Fibroblast of skin of abdomen (primary cell): ENCODE measurements at places on chromosomes 3 and 15.

DNA sequence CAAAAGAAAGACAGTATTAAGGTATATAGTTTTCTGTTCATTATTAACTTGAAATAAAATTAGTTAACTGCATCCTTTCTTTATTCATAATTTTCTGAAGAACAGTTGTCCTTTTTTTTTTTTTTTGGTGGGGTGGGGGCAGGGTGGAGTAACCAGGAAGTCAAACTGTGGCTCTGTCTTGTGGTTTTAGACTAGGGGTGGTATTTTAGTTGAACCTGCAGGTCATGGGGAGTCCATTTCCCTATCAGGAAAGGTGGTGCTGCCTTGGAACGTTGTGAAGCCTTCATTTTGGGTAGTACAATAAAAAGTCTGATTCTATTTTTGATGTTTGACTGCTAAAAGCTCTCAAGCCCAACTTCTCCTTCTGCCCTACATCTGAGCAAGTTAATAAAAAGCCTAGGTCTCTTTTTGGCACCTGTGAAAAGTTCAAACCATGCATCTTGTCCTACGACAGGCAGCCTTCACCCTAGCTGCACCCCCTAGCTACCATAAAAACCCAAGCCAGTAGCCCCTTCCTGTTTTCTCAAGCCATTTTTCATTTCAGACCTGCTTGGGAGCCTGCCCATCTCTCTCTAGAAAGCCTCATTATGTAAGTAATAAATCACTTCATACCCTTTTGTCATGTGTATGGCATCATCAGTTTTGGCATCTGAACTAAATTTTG, 31.2 kb upstream of the RIOX2 start:
- no peak for DNase-seq

- DNase-seq = no peak
These were observed 74.0 kb upstream of the NMNAT3 start for GRCh38 chr3:139751789-139752188.

DNA sequence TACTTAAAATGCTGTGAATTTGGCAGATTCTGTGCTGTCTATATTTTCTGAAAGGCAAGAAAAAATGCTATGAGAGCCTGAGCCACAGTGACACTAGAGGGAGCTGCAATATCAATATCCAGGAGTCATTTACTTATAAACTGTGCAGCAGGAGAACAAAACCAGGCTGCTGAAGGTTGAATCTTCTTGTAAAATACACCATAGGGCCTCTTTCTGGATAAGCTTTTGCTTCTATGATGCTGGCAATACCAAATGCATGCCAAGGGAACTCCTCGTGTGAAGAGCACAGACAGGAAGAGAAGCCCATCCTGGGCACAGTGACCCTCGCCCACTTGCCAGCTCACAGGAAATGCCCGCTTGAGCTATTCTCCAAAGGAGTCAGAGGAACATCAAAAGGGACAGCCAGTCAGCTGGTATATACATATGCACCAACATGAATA, 48.0 kb upstream of the TSPAN3 start:
- peak; percentile 76 for DNase-seq

- DNase-seq = no peak
These were observed 14.7 kb downstream of the TM4SF4 start for GRCh38 chr3:149489060-149489690.

DNA sequence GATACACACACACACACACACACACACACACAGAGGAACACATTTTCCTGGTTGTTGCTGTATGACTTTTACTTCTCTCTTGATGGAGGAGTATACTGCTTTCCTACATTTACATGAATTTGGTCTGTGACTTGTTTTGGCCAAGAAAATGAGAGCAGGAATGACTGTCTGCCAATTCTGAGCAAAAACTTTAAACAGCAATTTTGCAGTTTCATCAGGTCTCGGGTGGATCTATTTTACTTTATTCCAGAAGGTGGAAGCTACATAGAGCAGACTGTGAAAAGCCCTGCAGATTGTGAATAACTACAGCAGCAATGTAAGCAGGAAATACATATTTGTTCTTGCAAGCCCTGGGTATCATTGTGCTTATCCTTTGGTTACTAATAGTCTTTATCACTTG, 1350.0 kb upstream of the EPHA6 start:
- DNase-seq = no peak

DNA sequence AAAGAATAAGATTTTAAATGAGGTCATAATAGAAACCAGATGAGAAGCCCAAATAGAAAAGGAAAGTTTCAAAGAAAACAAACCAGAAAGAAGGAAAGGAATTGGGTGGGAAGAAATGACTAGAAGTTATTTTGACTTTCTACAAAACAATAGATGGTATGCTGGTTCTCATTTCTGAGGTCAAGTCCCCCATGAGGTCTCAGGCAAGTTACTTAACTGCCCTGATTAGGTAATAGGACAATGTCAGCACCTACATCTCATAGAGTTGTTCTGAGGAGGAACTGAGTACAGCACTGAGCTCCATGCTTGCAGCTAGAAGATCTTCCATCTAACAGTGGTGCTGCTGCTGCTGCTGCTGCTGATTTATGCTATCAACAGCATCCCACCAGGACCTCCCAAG, 185.9 kb downstream of the ERC2 start:
- DNase-seq = no peak

DNA sequence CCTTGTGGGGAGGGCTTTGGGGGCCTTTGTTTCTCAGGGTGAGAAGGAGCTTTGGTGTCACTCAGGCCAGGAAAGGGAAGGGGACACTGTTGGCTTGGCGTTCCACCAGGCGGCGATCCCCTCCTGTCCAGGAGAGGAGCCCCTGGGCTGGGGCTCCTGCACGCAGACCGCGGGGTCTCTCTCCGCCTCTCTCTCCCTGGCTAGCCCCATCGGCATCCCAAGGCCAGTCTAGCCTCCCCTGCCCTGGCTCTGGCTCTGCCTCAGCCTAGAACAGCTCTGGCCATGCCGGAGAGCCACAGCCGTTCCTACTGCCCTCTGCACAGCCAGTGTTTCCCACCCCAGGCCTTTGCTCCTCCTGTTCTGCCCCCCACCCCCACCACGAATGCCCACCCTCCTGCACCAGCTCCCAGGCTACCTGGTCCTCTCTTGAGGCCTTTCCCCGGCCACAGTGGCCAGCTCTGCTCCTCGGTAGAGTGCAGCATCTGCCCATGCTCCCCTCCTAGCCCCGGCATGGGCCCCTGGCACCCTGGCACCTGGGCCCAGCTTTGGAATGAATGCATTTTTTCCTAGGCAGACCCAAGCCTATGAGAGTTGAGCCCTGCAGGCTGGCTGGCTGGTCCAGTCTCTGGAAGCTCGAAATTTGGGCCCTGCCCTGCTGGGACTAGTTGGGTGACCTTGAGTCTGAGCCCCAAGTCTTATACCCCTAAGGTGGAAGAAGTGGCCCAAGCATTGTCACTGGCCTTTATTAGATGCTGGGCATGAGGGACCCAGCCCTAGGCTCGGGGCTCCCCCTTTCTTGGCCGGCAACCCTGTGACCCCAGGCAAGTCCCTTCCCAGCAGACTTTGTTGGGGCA, 2.4 kb downstream of the PLXNA1 start:
- DNase-seq = no peak

DNA sequence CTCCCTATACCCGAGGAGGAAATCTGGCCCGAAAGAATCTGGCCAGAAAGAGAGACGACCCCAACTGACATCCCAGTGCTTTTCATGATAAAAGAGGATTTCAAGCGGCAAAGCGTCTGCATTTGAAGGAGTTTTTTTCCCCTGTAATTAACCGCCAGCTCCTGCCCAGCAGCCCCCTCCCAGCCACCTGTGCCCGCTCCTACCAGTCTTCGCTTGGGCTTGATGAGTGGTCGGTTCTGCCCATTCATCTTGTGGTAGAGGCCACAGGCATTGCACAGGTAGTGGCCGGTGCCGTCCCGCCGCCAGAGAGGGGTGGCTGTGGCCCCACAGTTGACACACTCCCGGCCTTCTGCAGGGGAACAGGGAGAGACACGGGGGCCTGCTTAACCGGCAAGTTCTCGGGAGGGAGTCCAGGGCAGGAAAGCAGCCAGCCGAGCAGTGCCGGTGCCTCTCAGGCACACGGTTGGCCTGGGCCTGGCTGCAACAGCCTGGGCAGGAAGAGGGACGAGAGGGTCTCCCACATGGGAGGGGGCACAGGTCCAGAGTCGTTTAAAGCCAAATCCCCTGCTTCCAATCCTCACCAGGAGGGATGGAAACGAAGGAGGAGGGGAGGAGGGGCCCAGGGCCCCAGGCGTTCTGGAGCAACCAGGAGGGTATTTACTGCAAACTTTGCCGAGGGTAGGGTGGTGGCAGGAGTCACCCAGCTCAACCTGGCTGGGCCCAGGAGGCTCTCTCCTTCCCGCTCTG, 9.2 kb downstream of the GATA2 start:
- no peak for DNase-seq

DNA sequence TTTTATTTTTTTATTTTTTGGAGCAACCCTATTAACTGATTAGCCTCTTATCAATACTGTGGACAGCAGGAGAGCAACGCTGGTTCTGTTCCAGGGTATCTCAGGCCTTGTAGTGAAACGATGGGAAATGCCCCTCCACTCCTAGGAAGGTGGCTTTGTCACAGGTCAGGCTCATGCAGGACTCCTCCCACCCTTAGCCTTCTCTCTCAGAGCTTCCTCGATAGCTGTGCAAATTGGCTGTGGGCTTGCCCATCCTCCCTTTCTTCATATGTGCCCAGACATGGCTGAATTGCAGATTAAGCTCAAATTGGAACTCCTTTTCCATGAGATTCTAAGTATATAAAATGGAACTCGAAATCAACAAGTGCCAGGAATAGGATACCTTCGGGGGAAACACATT, 38.5 kb downstream of the TMEM41A start:
- DNase-seq = no peak

GRCh38 chr3:186121968-186122367, 13.1 kb upstream of the ETV5 start:
- DNase-seq = no peak

DNA sequence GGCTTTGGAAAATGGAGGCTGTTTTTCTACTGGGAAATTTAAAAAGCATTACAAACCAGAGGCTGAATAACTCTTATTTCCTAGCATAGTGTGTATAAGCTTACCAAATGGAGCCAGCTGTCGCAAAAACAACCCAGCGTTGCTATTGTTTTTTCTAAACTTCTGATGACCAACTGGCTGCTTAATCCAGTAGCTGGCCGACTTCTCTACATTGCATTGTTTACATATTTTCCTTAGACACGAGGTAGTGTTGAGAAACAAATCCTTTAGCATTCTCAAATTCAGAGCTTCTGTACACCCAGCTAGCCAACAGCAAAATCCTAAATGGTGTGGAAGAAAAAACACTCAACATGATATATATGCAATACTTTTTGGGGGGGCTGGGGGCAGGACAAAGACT, 161.0 kb upstream of the ADAMTS9 start:
- no peak for DNase-seq

GRCh38 chr3:184485906-184486305, 75.7 kb upstream of the EPHB3 start:
- no peak for DNase-seq

DNA sequence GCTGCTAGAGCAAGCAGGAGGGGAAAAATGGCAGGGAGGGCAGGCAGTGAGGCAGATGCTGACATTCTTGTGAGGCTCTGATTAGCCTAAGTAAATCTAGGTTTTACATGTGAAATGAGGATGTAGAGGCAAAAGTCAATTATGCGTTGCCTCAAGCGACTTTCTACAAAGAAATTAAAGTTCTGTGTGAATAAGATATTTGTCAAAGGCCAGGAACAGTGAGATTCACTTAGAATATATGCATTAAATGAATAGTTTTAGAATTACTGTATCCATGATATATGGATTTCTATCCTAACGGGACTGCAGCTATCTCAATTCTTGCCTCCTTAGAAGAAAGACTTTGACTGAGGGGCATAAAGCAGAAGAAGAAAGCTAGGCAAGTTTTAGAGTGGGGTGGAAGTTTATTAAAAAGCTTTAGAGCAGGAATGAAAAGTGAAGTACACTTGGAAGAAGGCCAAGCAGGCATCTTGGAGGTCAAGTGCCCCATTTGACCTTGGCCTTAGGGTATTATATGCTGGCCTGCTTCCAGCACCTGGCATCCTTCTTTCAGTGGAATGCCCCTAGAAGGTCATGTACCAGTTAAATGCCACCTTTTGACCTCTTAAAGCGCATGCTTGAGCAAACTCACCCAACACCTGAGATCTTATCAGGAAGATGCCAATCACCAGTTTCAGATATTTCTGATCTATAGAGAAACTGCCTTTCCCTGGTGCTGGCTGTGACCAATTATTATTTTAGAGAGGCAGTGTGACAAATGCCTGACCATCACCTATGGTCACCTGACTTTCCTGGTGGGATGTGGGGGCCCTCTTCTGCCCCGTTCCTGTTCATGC, 38.2 kb downstream of the OSTN start:
- DNase-seq = no peak

DNA sequence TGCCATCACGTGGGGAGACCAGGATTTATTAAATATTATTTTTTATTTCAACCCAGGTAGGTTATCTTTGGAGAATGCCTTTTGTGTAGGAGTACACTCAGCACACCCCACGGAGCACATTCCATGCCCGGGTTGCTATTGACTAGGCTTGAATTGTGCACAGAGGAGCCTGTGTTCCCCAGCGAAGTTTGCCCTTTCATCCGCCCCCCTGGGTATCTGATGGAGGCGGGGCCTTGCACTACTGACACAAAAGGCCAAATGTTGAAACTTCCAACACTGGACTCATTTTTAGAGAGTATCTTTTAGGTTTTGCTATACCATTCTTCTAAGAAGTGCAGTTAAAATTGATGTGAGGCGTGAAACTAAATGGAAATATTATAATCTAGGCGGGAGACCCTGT, 39.3 kb upstream of the PPP4R2 start:
- no peak for DNase-seq

- peak; percentile 52 for DNase-seq
These were observed 7.4 kb upstream of the ANO10 start for GRCh38 chr3:43629257-43629656.

DNA sequence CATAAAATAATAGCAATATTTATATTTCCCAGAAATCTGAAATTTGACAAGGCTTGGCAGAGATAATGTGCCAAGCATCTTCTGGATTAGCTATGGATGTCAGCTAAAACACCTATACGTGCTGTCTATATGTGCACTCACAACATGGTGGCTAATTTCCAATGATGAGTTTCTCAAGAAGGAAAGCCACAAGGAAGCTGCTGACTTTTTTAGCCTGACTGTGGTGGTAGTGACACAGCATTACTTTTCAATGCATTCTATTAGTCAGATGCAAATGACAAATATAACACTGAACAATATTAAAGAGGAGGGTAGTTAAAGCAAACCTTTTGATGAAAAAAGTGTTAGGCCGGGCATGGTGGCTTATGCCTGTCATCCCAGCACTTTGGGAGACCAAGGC, 101.7 kb upstream of the CCDC54 start:
- no peak for DNase-seq

DNA sequence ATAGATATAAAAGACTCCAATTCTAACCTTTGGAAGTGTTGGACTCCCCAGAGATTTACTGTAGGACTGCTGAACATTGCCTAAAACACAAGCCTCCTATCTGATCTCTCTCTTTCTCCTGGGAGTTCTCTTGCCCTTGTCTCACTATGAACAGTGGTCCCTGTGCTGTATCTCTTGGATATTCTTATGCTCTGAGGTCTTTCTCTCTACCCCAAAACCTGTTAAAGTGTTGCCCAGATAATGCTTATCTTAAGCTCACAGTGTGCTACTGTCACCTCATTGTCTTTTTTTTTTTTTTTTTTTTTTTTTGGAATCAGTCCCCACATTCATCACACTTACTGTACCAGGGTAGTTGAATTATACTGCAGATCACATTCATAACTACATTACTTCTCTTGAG, 131.0 kb upstream of the CBLB start:
- no peak for DNase-seq
